Hematopoietic multipotent progenitor cell treated with erythropoietin and hydrocortisone succinate and interleukin-3 and kit ligand, for 8 days (in vitro differentiated cells): ENCODE measurements at places on chromosomes 16 and 17.
A peak's percentile ranks its signal among the peaks of the same experiment; 100 is the strongest.

DNA sequence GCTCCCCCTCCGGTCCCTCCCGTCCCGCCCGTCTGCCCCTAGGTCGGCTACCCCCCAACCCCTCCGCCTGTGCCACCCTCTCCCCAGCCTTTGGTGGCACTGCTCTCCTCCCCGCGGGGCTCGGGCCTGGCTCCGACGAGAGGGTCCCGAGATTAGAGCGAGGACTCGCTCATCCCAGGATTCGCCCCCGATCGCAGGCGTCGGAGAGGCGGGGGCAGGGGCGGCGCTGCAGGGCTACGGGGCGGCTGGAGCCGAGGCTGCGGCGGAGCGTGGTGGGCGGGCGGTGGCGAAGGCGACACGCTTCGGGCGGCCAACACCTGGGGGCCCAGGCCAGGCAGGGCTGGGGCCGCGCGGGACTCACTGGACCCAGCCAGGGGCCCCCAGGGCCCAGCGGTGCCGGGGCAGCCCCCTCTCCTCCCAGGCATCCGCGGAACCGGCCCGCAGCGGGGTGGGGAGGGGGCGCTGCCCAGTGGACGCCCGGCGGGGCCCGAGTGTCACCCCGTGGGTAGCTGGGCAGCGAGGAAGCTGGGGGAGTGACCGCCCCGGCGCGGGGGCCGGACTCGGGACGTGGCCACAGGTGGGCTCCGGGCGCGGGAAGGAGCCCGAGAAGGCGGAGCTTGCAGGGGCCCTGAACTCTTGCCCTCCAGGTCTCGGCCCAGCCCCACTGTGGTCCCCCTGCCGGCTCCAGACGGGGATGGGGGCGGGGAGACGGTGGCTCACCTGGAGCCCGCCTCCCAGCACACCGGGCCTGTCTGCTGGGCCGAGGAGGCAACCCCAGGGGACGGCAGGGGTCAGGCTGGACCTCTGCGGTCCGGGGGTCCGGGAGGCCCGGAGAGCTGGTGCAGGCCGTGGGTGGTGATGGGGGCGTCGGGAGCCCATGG, 1.5 kb downstream of the MGAT5B start:
- DNase-seq = no peak

GRCh38 chr17:56292010-56292409, 138.7 kb downstream of the ANKFN1 start:
- DNase-seq = no peak

DNA sequence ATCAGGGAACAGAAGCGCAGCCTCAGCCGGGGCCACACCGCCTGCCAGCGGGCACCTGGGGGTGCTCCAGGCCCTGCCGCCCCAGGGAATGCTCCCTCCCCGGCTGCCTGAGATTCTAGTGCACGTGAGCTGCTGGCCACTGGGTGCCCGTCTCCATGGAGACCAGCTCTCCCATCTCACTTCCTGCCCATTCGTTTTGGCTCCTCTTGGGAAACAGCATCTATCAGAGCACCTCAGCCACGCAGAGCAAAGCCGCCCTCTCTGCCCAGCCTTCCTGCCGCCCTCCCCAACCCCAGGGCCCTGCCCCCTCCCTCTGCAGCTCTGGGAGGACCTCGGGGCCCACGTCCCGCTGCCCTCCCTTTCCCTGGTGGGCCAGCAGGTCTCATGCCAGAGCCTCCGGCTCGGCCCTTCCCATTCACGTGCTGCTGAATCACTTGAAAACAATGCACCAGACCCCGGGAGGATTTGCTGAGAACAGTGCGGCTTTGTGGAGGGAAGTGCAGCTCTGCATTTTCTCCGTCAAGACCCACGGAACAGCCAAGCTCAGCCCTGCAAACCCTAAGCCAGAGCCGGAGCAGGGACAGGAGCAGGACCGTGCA, 19.4 kb downstream of the CEP295NL start:
- no peak for DNase-seq

DNA sequence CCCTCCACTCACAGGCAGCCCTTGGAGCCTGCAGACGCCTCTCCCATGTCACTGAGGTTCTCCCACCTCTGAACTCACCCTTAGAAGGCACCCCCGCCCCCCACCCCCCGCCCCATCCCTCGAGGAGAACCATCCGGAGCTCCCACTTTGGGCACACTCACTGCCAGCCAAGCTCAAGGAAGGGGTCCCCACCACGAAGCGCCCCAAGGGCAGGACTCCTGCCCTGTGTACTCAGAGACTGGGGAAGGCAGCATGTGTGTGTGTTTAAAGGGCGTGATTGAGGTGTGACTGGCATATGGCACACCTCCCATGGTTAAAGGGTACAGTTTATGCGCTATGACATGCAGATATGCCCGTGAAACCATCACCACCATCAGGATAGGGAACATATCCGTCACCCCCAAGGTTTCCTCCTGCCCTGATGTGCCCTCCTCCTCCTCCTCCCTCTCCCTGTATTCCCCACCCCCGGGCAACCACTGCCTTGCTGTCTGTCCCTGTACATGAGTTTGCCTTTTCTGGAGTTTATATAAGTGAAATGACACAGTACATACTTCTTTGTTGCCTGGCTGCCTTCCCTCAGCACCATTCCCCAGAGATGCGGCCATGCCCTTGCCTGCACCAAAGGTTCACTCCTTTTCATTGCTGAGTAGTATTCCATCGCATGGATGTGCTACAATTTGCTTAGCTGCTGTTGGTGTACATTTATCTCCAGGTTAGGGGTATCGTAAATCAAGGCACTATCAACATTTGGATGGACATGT, 14.0 kb upstream of the RBFOX3 start:
- no peak for DNase-seq

DNA sequence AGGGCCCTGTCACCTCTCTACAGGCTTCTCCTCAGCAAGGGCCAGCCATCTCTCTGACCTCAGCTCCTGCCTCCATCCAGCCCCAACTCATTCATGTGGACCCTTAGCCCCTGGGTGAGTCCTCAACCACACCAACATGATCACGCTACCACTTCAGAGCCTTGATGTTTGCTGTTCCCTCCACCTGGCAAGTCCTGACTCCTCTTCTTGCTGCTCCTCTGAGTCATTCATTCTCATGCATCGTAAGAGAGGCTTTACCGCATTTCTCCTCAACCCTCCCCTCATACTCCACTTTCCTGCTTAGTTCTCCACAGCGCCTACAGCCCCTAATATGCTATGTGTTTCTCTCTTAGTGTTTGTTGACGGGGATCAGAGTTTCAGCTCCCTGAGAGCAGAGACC, 99.9 kb downstream of the C17orf67 start:
- DNase-seq = no peak

DNA sequence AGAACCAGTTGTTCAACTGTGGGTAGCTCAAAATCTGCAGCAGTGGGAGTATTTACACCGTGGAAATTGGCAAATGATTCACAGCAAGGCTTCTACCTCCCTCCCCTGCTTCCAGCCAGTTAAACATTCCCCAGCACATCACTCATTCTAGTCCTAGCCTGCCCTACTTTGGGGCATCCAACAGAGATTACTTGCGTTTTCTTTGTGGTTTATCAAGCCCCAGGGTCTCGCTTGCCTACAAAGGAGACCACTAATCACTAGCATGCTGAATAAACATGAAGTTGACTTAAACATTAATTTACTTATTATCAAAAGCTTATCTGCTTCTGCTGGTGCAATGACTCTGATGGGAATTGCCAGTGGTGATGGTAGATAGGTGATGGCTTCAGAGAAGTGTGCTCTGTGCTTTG, 94.5 kb downstream of the MARF1 start:
- no peak for DNase-seq

DNA sequence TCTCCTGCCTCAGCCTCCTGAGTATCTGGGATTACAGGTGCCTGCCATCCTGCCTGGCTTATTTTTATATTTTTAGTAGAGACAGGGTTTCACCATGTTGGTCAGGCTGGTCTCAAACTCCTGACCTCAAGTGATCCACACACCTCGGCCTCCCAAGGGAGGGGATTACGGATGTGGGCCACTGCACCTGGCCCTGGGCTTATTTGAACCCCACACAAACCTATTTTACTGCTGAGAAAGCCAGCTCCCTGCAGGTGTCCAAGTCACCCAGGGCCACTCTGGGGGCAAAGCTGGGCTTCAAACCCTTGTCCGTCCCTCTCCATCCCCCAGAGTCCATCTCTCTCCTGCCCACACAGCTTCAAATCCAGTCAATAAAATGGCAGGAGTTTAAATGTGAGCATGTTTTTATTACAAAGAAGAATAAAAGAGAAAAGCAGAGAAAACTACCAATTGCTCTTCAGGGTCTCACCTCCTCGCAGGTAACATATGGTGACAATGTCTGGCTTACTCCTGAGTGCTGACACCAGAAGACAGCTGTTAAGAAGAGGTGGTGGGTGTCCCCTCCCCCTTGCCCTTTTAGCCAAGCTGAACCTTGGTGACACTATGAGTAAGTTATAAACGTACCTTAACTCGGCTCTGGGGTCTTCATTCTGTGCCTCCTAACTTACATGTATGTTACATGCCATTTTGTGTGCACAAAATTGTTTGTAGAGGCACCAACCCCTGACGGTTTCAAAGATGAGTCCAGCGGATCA, 45.4 kb downstream of the LAT start:
- DNase-seq = no peak

- DNase-seq = no peak
These were observed 97.9 kb upstream of the IRX6 start for GRCh38 chr16:55225972-55226542.

GRCh38 chr16:72833969-72834368, 214.0 kb downstream of the ZFHX3 start:
- DNase-seq = no peak

- no peak for DNase-seq
These were observed 26.6 kb downstream of the PEMT start for GRCh38 chr17:17564896-17565295.

- no peak for DNase-seq
These were observed 47.2 kb downstream of the SRL start for GRCh38 chr16:4194661-4195060.

- DNase-seq = no peak
These were observed 61.5 kb upstream of the B4GALNT2 start for GRCh38 chr17:49071106-49071505.

GRCh38 chr17:43169561-43170139, 1.4 kb upstream of the NBR1 start:
- peak; percentile 52 for DNase-seq

DNA sequence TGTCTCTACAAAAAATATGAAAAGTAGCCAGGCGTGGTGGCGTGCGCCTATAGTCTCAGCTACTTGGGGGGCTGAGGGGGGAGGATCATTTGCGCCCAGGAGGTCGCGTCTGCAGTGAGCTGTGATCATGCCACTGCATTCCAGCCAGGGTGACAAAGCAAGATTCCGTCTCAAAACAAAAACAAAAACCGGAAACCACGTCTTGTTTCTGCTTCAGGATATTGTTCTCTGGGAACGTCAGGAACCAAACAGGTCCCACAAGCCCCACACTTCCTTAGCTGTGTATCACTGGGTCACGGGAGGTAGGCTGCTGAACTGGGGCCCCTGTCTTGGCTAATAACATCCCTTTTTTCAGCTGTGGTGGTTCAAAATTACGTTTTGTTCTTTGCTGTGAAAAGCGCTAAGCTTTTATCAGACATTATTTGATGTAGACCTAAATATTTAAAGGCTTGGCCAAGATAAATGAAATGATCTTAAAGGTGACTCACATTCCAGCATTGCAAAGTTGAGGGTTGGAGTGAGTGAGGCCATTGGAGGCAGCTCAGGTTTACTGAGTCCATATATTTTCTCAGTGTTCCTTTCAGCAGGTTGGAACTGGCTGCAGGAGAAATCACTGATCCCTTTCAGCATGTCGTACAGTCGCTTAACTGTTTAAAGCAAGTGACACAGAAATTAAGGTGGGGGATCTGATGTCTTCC, 16.4 kb upstream of the SEC14L1 start:
- peak; percentile 52 for DNase-seq

- no peak for DNase-seq
These were observed 179.9 kb downstream of the SEC14L1 start for GRCh38 chr17:77320485-77321256.

DNA sequence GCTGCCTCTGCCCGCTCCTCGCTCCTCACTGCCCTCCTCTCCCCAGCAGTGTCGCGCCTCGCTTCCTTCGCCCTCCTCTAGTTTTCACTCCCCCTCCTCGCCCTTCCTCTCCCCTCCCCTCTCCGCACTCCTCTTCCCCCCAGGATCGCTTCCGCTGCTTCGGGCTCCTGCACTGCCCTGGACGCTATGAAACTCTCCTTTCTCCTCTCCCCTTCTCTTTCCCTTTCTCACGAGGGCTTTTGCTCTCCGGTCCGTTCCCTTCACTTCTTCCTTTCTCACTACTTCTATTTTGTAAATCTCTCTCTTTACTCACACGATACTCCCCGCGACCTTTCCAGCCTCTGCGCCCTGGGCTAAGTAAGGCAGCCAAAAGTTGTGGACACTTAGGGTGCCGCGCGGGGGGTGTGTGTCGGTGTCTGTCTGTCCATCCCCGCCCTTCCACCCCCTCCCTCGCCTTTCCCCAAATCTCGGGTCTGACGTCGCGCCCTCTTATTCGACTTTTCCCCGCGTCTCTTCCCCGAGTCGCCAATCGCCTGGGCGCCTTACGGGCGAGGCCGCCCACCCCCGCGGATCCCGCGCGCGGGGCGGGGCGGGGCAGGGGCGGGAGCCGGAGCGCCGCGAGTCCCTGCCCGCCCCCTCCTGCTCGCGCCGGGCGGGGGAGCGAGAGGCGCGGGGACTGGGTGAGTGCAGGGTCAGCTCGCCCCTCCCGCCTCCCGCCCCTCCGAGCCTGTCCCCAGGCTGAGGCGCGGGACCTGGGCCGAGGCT, at the start of gene IRX3:
Gene IRX3, minus strand, starts transcription at position 422 of the 765 bp plus-strand sequence. CDS start 737 bp downstream, outside the sequence.
- DNase-seq = no peak

GRCh38 chr16:12231666-12232065, 255.1 kb downstream of the SNX29 start:
- DNase-seq = no peak

- DNase-seq = peak; percentile 32
These were observed 94.6 kb downstream of the EMP2 start for GRCh38 chr16:10485698-10486382.

DNA sequence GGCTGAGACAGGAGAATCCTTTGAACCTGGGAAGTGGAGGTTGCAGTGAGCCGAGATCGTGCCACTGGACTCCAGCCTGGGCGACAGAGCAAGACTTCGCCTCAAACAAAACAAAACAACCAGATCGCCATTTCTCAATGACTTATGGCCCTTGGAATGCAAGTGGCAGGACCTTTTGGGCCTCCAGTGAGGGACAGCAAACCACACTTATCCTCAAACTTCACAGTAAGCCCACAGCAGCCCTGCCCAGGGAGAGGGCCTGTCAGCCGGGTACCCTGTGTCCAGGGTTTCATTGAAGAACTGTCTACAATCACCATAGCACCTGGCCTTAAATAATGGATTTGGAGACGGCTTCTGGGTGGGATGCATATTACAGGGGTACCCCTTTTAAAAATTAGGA, 11.7 kb downstream of the TRAF4 start:
- no peak for DNase-seq

- DNase-seq = no peak
These were observed 4.9 kb downstream of the MAP3K14 start for GRCh38 chr17:45311760-45312476.

- no peak for DNase-seq
These were observed 15.8 kb upstream of the KCNJ18 start for GRCh38 chr17:21676281-21677111.

DNA sequence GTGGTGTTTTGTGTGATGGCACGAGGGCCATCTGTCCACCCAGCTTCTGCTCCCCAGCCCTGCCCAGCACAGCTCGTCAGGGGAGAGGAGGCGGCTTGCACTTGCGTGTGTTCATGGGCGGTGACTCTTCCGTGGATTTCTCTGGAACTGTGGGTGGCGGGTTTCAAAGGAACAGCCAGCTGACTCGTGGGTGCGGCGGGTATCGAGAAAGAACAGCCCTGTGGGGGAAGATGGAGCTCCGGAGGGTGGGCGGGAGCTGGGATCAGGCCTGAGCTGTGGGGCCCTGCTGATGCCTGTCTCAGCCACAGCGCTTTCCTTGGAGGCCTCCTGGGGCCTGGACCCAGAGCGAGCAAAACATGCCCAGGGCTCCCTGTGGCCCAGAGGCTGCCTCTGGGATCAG, 13.2 kb downstream of the NAGPA start:
- no peak for DNase-seq
